Activated CD4-positive, alpha-beta T cell treated with anti-CD3 and anti-CD28 coated beads, Interleukin-2, Interleukin-6, amounts not matched to agents 100 ng/mL and 50 ng/mL, durations not matched to agents 16 hours and 8 hours (primary cell): ENCODE measurements at places on chromosomes 7 and 10.
A peak's percentile ranks its signal among the peaks of the same experiment; 100 is the strongest.

- no peak for DNase-seq
Measured at GRCh38 chr7:12052211-12052610, 158.9 kb upstream of the TMEM106B start.

DNA sequence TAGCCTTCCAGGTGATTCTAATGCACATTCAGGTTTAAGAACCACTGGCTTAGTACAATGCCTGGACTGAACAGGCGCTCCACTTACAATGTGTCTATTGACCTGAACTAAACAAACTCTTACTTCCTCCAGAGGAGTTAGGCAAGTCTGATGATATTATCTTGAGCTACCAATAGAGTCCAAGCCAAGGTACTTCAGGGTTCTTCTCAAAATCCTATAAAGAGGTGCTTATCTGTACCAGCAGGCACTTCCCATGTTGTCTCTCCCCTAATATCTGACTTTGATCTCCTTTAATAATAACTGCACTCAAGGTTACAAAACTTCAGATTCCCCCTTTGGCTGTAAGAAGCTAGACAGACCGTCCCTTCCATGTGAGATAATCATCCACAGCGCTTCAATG, 157.0 kb upstream of the SVIL start:
- DNase-seq: no peak

GRCh38 chr7:123581162-123581459, 20.5 kb upstream of the ASB15 start:
- DNase-seq: no peak

DNA sequence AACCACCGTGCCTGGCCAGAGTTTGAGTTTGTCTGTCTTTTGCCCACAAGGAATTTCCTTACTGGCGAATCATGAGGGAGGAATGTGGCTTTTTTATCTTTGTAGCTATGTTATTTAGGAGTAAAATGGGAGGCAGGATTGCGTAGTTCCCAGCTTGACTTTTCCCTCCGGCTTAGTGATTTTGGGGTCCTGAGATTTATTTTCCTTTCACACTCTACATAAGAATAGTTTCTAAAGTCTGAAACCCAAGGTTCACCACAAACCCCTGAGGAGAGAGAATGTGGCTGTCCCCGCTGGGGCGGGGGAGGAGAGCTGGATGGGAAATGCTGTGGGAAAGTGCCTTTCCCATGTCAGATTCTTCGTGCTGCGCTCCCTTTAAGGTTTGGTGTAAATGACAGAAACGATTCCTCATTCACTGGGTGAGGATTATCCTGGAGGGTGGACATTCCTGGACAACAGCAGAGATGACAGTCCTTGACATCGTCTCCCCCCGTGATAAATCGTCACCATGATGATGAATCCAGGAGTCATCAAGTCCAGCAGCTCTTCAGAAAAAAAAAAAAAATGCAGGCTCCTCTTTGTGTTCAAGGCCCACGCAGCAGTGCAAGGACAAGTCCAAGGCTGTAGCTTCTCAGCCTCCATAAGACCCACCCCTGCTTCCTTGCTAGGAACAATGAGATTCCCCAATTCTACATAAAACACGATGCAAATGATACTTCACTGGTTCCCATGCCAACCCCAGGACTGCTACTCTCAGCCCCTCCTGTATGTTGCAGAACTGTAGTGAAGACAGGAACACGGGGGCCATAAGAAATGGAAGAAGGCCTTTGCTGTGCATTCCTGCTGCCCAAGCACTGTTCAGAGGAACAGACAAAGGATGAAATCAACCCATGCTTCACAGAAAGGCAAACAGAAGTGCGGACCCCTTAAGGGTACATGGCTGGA, 233.1 kb downstream of the CCDC3 start:
- DNase-seq: no peak

- DNase-seq: peak; percentile 1
Measured at GRCh38 chr7:81956520-81956919, 186.7 kb upstream of the HGF start.

- DNase-seq: no peak
Measured at GRCh38 chr10:112313234-112313633, 30.0 kb downstream of the TECTB start.

DNA sequence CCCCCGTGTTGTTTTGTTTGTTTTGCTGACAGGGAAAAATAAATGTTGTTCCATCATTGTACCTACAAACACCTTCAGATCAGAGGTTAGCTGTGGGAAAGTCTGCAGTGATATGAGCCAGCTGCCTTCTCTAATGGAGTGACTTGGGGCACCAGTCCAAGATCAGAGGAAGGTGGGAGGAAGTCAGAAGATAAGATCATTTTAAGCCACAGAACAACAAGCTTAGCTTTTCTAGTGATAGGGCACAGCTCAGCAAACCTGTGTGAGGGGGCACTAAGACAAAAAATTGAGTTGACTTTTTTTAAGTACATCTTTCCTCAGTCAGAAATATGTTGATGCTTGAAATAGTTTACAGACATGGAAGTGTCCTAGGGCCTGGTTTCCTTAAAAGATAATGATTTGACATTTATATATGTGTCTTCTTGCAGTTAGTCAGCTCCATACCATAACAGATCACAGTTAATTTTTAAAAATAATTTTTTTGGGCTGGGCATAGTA, 240.3 kb upstream of the KAT6B start:
- DNase-seq: peak; percentile 60

- peak; percentile 70 for DNase-seq
Measured at GRCh38 chr7:11332186-11332864, 358.7 kb downstream of the PHF14 start.

DNA sequence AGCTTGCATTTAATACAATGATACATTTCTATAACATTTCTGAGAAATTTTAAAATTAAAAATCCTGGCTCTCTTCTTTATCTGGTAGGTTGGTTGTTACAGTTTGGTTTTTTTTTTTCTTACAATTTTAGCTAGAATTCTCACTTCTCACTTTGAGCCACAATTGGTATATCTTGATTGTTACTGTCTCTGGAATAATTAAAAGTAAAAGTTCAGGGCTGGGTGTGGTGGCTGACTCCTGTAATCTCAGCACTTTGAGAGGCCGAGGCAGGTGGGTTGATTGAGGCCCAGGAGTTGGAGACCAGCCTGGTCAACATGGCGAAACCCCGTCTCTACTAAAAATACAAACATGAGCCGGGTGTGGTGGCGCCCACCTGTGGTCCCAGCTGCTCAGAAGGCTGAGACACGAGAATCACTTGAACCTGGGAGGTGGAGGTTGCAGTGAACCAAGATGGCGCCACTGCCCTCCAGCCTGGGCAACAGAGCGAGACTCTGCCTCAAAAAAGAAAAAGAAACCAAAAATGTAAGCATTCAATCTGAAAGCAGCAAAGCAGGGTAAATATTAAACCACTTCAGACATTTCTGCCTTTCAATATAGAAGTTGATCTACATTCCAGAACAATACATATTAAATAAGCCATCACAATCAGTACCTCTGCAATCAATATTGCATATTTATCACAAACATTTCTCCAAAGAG, 88.6 kb upstream of the PFKP start:
- no peak for DNase-seq

DNA sequence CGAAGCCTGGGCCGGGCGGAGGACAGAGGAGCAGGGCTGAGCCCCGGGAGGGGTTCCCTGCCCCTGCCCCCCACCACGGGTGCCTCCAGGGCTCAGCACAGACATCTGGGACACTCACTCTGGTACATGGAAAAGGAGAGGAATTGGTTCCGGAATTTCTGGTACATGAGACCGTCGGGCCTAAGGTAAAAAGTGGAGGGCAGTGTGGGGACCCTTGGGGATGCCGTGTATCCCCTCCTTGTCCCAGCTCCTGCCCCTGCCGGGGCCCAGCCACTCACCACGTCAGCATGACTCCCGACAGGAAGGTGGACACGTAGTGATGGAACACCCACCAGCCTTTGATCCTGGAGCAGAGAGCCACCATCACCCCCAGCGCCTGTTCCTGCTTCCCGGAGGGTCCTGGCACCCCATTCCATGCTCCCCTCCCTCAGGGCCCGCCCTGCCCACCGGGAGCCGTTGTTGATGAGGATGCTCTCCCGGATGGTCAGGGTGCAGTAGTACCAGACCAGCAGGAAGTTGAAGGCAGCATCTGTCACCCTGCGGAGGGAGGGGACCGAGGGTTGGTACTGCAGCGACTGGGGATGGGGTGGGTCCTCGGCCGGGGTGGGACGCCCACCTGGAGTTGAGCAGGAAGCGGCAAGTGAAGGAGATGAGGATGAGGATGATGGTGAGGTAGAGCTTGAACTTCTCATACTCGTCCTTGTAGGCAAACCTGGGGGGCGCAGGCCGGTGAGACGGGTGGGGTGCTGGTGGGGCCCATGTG, 6.4 kb downstream of the TMEM120A start:
- no peak for DNase-seq

- DNase-seq: peak; percentile 34
Measured at GRCh38 chr7:23863209-23863787, 153.3 kb downstream of the STK31 start.

GRCh38 chr10:15781381-15781960, 61.7 kb upstream of the ITGA8 start:
- no peak for DNase-seq

DNA sequence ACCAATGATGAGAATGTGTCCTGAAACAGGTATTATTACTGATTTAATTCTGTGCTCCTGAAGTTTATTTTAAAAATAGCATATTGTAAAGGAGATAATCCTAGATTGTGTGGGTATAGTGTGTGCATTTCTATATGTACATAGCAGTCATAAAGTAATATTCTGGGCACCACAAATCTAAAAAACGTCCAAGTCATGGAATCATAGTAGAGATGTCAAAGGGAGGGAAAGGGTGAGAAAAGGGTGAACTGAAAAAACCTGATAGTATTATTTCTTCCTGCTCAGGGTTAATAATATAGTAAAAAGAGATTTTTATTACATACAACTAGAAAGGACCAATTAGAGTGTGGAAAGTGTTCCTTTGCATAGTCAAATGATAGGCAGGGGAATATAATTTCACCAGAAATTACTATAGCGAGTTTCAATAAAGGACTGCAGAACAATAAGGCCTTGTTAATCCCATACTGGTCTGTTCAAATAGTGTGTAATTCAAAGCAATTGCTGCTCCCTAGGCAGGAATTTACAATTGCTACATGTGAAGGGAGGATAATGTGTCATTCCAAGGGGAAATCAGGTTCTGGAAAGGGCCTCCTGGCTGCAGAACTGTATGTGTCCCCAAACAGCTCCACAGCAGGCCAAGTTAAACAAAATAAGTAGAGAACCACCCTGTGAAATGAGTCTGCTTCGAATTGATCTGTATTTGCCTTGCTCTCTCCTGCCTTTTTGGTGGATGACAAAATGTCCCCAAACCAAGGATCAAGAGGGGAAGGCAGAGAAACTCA, 42.5 kb upstream of the KMT2E start:
- no peak for DNase-seq

- no peak for DNase-seq
Measured at GRCh38 chr10:53357587-53357986, 585.0 kb upstream of the MBL2 start.

DNA sequence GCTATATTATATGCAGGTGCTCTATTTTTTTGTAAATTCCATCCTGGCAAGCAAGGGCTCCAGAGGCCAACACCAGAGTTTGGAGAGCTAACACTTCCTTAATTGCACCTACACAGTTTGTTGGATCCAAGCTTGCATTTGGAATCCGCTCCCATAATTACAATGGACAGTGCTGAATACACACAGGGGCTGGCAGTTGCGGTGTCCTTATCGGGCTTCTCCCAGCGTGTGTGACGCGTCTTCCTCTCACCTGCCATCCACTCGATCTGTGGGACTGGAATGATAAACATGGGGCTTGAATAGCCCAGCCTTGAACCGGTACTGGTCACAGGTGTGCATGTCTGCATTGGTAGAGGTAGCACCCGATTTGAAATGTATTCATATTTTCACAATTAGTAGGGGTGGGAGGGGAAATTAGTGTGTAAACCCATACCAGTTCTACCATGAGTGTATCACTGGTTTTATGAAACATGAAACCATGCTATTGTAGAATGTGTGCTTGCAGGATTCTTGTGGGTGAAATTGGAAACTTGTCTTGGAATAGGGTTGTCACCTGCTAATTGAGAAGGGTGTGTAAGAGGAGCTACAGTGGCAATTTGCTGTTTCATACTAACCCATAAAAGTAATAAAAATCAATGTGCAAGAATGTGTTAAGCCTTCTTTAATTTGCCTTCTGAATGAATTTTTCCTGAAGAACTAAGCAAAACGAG, 316.5 kb downstream of the WDR11 start:
- DNase-seq: no peak

DNA sequence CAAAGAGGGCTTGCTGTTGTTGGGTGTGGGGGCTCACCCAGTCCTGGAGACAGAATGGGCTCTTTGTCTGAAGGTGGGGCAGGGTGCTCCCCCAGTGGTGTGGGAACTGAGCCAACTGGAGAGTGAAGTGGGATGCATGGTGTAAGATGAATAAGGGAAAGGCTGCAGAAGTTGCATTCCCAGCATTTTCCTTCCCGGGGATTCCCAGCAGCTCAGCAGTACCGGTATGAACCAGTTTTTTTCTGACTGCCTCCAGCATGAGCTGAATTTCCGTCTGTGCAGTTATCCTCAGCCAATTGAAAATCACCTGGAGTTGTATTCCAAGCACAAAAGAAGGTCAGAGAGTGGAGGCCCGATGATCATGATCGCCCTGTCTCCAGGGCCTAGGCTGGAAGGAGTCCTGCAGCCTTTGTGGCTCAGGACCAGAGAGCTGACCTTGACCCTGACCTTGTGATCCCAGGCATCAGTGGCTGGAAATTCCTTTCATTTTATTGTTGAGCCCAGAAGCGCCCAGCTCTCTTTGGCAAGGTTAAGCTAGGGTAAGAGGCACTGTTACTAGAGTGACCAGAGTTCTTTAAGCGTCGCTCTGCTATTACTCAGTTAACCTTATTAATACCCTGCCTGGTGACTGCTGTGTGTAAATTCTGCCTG, 33.4 kb downstream of the OGDH start:
- DNase-seq: no peak

- DNase-seq: peak; percentile 1
Measured at GRCh38 chr7:69067397-69067796, 530.9 kb upstream of the AUTS2 start.

- no peak for DNase-seq
Measured at GRCh38 chr7:128022631-128023532, 8.4 kb downstream of the LRRC4 start.

GRCh38 chr10:124667425-124668345, 76.5 kb downstream of the FAM53B start:
- DNase-seq: no peak

- DNase-seq: no peak
Measured at GRCh38 chr10:5813091-5813340, 218 bp downstream of the GDI2 start.

GRCh38 chr7:76260171-76260703, 42.2 kb upstream of the HSPB1 start:
- DNase-seq: peak; percentile 60

GRCh38 chr7:100166970-100167911, 1.2 kb downstream of the GAL3ST4 start:
- no peak for DNase-seq

DNA sequence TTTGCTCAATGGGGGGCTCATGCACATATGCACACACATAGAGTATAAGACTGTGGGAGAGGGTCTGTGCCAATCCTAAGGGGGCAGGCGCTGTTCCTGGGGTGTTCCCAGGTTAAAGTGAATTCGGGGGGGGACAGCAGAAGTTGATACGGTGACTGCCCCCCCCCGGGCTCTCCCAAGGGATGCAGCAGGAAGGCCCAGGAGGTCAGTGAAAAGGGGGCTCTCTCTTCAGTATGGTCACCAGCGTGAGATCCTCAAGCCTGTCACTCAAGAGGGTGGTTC, 32.4 kb downstream of the SPDYE6 start:
- DNase-seq: no peak

GRCh38 chr10:29392376-29393021, 103.6 kb downstream of the LYZL1 start:
- DNase-seq: peak; percentile 50

GRCh38 chr10:95352684-95353083, 61.9 kb upstream of the PDLIM1 start:
- no peak for DNase-seq
